ENCODE measurements at places on chromosomes 12 and 14.

DNA sequence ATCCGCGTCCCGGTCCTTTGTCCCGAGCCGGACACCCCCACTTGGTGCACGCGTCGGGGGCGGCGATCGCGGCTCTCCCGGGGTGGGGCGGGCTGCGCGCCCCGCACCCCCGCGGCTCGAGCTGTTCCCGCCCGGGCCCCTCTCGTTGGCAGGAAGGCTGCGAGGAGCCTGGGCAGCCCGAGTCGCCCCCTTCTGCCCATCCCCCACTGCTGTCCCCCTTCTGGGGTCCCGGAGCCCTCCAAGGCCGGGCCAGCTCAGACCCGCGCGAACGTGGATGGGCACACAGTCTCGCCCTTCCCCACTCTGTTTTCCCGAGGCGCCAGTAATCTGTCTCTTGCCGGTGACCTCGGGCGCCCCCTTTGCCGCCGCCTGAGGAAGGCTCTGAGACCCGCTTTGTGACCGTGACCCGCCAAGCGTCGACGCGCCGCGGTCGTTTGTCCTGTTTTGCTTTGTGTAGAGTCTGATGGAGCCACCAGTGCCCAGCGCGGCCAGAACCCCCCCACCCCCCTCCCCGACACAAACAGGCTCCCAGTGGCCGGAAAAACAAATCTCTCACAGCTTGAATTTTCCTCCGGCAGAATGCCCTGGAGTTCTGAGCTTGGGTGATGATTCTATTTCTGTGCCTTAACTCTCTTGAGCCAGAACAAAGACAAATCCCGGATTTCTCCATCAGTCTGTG, 610 bp downstream of the C14orf132 start:
- peak; percentile 22 for DNase-seq

DNA sequence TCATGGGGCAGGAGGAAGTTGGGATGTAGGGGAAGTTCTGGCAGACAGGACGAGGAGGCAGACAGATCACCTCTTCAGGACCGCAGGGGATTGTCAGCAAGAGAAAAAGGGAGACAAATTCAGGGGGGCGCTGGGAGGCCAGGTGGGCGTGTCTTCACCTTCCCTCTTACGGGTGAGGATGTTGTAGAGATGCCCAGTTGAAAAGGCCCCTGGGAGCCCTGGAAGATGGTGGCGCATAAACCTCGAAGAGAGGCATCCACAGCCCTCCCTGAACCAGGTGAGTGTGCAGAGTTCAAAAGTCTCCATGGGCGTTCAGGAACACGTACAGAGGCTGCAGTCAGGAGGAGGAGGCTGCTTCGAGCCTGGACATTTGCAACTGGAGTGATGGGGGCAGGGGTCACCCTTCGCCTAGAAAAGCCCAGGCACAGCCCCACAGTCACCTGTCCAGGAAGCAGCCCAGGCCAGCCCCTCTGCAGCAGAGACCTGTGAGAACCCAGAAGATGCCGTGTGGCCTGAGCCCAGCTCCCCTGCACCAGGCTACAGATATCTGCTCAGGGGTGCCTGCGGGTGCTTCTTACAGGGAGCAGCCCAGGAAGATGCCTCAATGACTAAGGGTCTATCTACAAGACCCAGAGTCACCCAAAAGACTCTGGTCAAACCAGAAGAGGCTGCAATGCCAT, 74.4 kb downstream of the PRIMA1 start:
- no peak for DNase-seq

DNA sequence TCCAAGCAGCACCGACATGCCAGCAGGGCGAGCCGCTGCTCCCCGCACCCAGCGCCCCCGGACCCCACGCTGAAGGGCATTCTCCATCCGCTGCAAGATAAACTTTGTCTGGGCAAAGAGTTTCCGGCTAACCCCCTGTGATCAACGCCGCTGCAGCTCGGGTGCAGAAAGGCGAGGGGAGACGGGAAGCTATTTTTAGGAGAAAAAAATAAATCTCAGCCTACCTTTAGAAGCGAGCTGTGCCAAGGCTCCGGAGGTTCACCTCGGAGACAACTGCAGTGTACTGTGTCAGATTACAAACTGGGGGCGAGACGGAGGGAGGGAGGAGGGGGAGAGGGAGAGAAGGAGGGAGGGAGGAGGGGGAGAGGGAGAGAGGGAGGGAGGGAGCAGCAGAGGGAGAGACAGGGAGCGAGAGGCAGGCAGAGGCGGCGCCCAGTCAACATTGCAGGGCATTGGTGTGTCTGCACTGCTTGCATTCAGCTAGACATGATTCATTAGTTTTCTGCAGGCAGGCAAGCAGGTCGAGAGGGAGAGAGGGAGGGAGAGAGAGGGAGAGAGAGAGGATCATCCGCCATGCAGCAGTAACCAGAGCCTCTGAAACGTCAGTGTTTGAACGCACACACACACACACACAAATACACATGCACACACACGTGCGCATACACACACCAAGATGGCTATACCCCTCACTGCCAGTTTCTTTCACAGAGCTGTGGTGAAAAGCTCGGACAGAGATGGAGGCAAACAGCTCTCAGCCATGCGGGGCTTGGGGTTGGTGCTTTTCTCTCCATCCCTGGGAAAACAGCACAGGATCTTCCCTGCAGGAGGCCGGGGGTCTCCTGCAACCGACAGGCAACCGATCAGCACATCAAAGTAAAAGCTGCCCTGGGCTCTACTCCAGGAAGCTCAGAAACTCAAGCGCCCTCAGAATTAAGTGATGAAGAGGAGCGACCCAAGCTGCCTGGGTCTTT, at the start of gene RIMBP2:
TSS of gene RIMBP2 (minus strand) at position 302 of the 971 bp plus-strand sequence. CDS start 237,286 bp downstream, outside the sequence.
- DNase-seq, result no peak

DNA sequence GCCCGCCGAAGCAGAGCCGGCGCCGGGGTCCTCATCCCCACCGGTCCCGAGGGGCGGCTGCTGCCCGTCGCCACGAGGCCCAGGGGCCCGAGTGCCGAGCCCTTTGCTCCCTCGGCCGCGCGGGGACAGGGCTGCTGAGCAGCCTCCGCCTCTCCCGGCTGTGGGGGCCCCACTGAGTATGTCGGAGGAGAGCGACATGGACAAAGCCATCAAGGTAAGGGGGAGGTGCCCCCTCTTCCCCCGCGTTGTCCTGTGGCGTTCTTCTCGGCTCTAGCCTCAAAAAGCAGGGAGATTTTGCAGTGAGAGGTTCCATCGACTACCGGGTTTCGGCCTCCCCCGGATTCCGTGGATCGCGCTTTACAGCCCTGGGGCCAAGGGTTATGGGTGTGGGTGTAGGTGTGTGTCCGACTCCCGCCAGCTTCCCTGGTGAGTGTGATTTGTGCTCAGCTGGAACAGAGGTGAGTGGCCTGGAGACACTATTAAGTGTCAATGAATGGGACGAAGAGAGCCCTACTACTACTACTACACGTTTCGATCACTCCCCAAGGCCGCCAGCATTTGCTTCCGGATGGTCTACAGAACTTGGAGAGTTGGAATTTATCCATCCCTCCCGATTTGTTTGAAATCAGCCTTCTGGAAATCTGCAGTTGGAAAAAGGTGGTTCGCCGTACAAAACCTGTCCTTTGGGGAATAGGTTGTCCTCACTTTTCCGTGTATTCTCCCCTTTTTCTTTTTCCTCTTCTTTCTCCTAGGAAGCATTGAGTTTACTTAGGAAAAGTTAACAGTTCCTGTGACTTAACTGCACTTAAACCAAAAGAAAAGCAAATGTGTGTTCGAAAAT, 748 bp downstream of the MAPKAPK5 start:
- peak; percentile 55 for DNase-seq

DNA sequence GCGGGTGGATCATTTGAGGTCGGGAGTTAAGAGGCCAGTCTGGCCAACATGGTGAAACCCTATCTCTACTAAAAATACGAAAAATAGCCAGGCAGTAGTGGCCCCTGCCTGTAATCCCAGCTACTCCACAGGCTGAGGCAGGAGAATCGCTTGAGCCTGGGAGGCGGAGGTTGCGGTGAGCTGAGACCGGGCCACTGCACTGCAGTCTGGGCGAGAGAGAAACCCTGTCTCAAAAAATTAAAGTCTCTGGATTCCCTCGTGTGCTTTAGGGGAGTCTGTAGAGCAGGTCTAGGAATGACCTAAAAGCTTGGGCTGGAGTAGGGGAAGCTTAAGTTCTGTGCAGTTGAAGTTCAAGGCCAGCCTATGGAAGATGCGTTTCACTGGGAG, 697 bp upstream of the TULP3 start:
- no peak for DNase-seq

DNA sequence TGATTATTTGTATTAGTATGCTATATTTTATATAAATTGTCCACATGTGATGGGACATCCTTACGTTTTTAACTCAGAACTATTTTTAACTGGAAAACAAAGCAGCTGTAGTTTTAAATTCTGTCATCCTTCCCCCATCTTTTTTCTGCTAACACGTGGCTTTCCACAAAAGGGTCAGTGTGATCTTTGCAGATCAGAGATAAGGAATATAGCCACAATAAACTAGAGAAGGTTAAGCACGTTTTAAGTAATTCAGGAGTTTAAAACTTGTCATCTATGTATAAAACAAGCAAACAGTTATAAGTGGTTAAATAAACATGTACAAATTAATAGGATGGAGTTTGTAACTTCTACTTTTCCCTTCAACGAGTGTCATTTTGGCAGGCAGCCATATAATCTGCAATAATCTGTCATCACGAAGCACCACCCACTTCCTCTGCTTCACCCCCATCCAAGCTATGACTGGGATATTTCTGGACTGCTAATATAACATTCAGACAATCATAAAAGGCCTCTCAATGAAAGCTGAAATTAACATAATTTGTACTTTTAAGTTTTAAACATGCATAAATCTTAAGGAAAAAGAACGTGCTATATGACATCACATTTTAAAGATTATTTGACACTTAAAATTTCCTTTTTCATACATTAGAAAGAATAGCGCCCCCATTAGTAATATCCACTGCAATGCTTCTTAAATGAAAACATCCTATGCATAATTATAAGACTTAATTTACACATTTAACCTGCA, 15.3 kb downstream of the TAOK3 start:
- DNase-seq, result peak; percentile 62

GRCh38 chr14:21087294-21088091, 11.0 kb downstream of the ZNF219 start:
- no peak for DNase-seq

GRCh38 chr12:76272287-76272686, 75.9 kb downstream of the BBS10 start:
- no peak for DNase-seq

GRCh38 chr14:96416292-96416691, 24.4 kb downstream of the AK7 start:
- no peak for DNase-seq

DNA sequence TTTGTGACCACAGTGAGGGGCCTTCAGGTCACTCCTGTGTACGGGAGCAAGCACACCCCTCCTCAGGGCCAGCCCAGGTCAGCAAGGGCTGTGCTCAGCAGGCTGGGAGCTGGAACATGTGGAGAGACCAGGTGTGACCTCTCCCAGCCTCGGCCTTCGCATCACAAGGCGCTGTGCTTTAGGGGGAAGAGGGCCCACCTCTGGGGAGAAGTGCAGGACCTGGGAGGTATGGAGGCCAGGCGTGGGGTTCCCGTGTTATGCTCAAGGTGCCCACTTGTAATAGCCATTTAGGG, 194.6 kb upstream of the PRMT8 start:
- DNase-seq, result no peak

GRCh38 chr14:103526247-103526913, 2.6 kb upstream of the TRMT61A start:
- DNase-seq, result no peak

- no peak for DNase-seq
Measured at GRCh38 chr14:88184956-88185355, 138.1 kb downstream of the KCNK10 start.

DNA sequence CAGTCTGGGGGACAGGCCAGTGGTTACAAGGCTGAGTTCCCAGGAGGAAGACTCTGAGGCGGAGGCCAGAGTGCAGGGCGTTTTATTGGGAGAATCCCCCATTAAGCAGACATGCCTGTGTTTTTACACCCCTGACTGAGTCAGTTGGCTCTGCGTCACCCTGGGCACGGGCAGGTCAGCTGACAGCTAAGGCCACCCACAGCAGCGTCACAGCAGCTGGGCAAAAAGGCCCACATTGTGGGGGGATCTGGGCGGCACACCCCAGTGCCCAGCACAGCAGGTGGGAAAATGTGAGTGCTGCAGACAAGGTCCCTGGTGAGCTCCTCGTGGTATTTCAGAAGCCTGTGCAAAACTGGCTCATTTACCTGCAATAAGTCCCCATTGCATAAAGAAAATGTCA, 184.7 kb downstream of the AACS start:
- no peak for DNase-seq

- no peak for DNase-seq
Measured at GRCh38 chr12:64522807-64523206, 70.9 kb downstream of the TBK1 start.

DNA sequence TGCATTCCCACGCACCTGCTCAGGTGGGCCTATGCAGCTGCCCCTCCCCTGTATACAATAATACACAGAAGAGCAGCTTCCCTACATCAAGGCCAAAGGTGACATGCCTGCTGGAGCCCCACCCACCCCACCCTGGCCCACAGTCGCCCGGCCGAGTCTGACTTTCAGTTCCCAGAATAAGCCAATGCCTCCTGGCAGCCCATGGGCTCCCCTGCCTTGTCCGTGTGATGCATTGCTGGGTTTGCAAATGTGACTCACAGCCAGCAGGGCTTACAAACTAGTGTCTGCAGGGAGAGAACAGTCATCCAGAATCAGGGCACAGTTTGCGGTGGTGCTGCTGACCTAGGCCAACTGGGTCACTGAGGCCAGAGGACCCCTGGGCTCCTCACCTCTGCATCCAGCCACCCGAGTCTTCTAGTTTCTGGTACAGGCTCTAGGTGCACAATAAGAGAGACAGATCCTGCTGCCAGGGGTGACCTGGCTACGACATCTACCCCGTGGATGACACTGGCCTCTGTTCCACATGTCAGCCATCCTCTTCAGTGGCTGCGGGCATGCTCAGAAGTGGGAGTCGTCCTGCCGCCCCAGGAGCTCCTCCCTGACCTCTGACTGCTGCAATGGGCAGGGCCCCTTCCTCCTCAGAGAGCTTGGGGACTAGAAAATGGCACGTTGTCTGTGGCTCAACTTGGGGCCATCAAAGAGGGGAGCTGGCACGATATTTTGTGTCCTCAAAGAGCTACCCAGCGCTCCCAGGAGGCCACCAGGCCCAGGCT, 84.5 kb downstream of the CHGA start:
- DNase-seq, result no peak

DNA sequence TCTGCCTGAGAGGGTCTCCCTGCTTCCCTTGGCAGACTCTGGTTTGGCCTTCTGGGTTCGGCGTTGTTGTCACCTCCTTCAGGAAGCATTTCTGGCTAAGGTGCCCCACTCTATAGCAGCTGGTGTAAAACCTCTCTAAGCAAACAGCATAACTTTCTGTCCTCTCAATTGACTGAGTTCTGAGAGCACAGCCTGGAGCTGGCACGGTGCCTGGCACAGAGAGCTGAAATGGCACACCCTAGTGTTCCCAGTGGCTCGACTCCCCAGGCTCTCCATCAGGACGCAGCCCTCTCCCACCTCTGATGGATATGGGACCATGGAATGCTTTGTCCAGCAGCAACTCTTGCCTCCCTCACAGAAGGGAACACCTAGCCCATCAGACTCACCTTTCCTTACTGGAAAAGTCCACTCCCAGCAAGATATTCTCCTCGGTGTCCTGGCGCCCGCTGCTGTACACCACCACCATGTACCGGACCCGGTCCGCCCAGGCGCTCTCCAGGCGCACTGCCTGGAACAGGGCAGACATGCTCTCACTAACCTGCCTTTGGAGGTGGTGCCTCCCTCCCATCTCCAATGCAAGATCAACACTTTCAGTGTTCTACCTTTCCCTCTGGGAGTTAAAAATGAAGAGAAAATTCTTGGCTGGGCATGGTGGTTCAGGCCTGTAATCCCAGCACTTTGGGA, 40.6 kb downstream of the SSH1 start:
- no peak for DNase-seq
